NCI-H1436 (cell line): ENCODE measurements at places on chromosomes 4 and X.

DNA sequence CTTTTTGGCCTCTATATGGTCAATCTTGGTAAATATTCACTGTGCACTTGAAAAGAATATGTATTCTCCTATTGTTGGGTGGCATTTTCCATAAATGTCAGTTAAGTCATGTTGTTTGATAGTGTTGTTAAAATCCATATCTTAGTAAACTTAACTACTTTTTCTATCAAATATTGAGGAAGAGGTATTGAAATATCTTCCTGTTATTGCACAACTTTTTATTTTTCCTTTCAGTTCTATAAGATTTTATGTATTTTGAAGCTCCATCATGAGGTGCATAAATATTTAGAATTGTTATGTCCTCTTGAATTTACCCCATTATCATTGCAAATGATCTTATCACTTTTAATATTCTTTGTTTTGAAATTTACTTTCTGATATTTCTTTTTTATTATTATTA, 3.4 kb downstream of the GK2 start:
- no peak for DNase-seq

- no peak for DNase-seq
Measured at GRCh38 chrX:46587158-46587557, 13.6 kb downstream of the CHST7 start.

GRCh38 chr4:126756050-126756829, 876.5 kb upstream of the INTU start:
- DNase-seq, result no peak

GRCh38 chr4:20041839-20042407, 209.8 kb upstream of the SLIT2 start:
- DNase-seq, result no peak

GRCh38 chr4:187666697-187667494, 328.7 kb upstream of the ZFP42 start:
- DNase-seq, result no peak

- no peak for DNase-seq
Measured at GRCh38 chr4:55291227-55291640, 54.8 kb upstream of the SRD5A3 start.

GRCh38 chr4:113548303-113548702, 213.2 kb downstream of the CAMK2D start:
- no peak for DNase-seq

DNA sequence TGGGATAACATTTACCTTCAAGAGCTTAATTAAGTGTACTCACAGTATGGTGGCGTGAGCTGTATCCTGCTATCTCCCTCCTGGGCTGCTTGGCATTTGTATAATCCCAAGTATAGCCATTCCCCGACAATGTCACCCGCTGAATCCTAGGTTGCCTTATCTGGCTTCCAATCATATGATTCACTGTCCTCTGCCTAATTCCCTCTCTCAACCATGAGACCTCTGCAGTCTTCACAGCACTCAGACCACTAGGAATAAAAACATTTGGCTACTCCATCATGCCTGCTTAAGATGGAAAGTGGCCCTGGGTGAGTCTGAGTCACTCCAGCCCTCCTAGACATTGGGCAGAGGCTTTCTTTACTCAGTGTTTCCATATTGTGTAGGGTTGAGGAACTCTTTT, 28.9 kb upstream of the WDFY3 start:
- DNase-seq, result no peak

- no peak for DNase-seq
Measured at GRCh38 chr4:71186257-71186565, 152.6 kb upstream of the SLC4A4 start.

DNA sequence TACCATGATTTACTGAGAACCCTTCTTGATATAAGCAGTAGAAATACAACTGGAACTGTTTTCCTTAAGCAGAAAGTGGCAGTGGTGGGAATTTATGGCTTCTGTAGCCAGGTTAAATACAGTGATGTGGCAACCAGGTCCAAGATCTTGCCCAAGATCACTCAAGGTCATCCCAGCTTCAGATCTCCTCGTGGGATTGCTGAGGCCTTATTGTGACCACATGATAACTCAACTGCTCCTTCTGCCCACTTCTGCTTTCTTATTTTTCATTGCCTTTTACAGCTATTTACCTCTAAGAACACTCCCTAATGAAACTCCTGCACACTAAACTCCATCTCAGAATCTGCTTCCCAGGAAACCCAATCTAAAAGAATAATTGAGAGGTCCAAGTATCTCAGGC, 12.4 kb upstream of the CYBB start:
- no peak for DNase-seq

GRCh38 chr4:180610324-180610723, 1632.9 kb upstream of the TENM3 start:
- DNase-seq, result no peak

- no peak for DNase-seq
Measured at GRCh38 chrX:24692305-24692704, 1.4 kb upstream of the POLA1 start.

DNA sequence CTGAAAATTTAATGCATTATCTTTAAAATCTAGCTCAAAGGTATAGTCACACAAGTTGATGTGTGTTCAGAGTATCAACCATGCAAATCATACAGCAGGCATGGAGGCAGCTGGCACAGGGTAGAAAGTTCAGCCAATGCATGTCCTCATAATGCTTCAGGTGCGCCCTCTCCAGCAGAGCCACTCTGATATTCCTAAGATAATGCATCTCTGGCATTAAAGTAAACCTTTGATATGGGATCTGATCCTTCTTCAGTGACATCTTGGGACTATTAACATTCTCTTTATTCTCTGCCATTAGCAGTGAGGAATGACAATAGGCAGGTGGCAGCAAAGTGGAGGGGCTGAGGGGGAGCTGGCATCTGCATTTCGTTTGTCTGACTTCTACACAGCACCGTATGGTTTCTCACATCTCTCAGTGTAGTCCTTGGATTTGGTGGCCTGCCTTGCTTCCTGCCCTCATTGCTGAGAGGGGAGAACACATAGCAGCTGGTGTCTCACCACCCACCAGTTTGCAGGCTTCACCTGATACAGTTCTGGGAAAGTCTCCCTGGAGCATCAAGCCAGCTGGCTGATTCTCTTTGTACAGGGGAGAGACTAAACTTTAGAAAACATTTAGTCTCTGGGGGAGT, 168.7 kb upstream of the TBC1D9 start:
- no peak for DNase-seq

- DNase-seq, result no peak
Measured at GRCh38 chrX:139647597-139647996, 60.4 kb downstream of the MCF2 start.

GRCh38 chr4:173254646-173255045, 79.5 kb downstream of the HMGB2 start:
- no peak for DNase-seq

- no peak for DNase-seq
Measured at GRCh38 chrX:115311139-115311538, 21.6 kb downstream of the LUZP4 start.

GRCh38 chr4:185772391-185773093, 39.5 kb downstream of the SORBS2 start:
- DNase-seq, result no peak
